Stimulated activated CD4-positive, alpha-beta T cell treated with anti-CD3 and anti-CD28 coated beads, Interleukin-15, amount 100 ng/mL, for 1 hour (primary cell): ENCODE measurements at places on chromosomes 11 and 22.

DNA sequence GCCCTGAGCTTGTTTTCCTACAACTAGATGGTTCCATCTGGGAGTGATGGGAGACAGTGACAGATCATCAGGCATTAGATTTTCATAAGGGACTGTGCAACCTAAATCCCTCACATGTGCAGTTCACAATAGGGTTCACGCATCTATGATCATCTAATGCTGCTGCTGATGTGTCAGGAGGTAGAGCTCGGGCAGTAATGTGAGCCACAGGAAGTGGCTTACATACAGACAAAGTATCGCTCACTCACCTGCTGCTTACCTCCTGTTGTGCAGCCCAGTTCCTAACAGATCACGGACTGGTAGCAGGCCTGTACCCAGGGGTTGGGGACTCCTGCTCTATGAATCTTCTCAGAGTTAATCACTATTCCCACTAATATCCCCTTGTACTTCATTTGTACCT, 12.4 kb downstream of the AAMDC start:
- no peak for DNase-seq

- no peak for DNase-seq
These were observed 546 bp downstream of the DRAP1 start for GRCh38 chr11:65919573-65920371.

DNA sequence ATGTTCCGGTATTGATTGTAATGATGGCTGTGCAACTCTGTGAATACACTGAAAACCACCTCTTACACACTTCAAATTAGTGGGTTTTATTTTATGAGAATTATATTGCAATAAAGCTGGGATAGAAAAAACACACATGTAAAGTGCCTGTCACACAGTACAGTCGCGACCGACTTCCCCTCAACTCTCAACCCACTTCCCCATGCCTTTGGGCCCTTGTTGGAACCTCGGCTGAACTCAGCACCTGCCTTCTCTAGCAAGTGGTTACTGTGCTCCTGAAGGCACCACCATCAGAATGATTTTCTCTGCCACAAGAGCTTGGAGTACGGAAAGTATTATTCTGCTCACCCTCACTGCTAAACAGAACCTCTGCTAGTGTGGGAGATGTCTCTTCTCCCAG, 13.5 kb downstream of the KCNJ1 start:
- DNase-seq, result no peak

DNA sequence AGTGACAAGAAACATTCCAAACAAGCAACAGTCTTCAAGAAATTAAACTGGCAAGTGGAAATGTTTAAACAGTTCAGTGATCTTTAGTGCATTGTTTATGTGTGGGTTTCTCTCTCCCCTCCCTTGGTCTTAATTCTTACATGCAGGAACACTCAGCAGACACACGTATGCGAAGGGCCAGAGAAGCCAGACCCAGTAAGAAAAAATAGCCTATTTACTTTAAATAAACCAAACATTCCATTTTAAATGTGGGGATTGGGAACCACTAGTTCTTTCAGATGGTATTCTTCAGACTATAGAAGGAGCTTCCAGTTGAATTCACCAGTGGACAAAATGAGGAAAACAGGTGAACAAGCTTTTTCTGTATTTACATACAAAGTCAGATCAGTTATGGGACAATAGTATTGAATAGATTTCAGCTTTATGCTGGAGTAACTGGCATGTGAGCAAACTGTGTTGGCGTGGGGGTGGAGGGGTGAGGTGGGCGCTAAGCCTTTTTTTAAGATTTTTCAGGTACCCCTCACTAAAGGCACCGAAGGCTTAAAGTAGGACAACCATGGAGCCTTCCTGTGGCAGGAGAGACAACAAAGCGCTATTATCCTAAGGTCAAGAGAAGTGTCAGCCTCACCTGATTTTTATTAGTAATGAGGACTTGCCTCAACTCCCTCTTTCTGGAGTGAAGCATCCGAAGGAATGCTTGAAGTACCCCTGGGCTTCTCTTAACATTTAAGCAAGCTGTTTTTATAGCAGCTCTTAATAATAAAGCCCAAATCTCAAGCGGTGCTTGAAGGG, 6.0 kb downstream of the MALAT1 start:
- DNase-seq, result no peak
